ENCODE measurements at places on chromosomes 2 and 18. TPM values are rescaled to one million over a fixed set of nuclear protein-coding genes. Genes with fewer than 3 reads are reported as not detected.

The LIMS2 gene
- total RNA-seq, result 15.6 TPM

The GLI2 gene
- 0.14 TPM for total RNA-seq

GRCh38 chr2:36376319-36376765 is 20.8 kb downstream of the CRIM1 start:
- H3K4me1 ChIP-seq, result peaks cover 13% of the 10 kb centered on the region
- H3K36me3 ChIP-seq, result no peaks in the 10 kb centered on the region
- H3K27me3 ChIP-seq, result no peaks in the 10 kb centered on the region
- no peak overlapping the region for H3K4me3 ChIP-seq
- no peak overlapping the region for H3K27ac ChIP-seq

GRCh38 chr2:53782676-53783075 is 4.1 kb downstream of the ASB3 start:
- no peak overlapping the region for H3K27ac ChIP-seq
- no peak overlapping the region for H3K4me3 ChIP-seq
- peaks cover 16% of the 10 kb centered on the region for H3K4me1 ChIP-seq
- H3K36me3 ChIP-seq, result no peaks in the 10 kb centered on the region

The ANKRD62 gene
- total RNA-seq, result under 0.01 TPM

DNA sequence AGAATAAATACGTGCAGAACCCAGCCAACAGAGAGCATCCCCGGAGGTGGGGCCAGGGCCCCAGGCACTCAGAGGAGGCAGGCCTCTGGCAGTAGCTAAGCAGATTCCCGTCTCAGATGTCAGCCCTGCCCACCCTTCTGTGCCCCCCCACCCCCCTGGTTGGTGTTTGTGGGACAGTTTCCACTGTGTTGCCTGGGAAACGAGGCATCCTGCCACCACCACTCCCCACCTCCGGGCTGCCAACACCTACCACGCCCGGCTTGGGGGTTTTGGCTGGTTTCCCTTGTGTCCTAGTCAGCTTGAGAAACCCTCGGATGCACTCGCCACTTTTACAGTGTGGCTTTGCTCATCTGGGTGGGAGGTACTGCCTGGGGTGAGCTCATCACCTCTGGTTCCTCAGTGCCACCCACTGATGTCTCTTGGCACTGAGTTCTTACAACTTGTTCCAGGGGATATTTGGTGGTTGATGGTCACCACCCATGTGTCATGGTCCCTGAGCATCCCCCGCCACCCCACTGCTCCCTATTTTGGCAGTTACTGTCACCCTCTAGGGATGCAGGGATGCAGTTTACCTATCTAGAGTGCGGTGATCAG is 72.4 kb upstream of the YWHAQ start:
- H3K4me3 ChIP-seq, result no peak overlapping the region
- no peak for DNase-seq
- no peaks in the 10 kb centered on the region for H3K27me3 ChIP-seq
- H3K27ac ChIP-seq, result no peak overlapping the region

The CRYGD gene
- not detected for total RNA-seq

The HSPE1 gene
- 88.2 TPM for total RNA-seq

DNA sequence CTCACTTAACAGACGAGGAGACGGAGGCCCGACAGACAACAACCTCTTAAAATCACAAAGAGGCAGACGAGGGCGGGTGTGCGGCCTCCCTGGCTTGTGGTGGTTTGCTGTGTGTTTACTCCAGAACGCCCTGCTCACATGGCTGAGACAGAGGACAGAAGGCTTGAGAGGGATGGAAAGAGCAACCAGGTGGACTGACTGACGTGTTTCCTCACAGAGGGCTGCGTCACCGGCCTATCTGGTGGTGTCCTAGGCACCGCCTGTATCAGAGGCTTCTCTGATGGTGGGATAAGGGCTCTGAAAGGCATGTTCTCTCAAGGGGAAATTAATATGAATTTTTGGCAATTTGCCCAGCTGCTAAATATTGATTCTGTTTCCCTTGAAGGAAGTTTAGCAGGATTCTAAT is 47.0 kb upstream of the RALBP1 start:
- DNase-seq, result no peak
- H3K27ac ChIP-seq, result no peak overlapping the region
- no peaks in the 10 kb centered on the region for H3K27me3 ChIP-seq
- no peaks in the 10 kb centered on the region for H3K4me1 ChIP-seq
- H3K4me3 ChIP-seq, result no peak overlapping the region

DNA sequence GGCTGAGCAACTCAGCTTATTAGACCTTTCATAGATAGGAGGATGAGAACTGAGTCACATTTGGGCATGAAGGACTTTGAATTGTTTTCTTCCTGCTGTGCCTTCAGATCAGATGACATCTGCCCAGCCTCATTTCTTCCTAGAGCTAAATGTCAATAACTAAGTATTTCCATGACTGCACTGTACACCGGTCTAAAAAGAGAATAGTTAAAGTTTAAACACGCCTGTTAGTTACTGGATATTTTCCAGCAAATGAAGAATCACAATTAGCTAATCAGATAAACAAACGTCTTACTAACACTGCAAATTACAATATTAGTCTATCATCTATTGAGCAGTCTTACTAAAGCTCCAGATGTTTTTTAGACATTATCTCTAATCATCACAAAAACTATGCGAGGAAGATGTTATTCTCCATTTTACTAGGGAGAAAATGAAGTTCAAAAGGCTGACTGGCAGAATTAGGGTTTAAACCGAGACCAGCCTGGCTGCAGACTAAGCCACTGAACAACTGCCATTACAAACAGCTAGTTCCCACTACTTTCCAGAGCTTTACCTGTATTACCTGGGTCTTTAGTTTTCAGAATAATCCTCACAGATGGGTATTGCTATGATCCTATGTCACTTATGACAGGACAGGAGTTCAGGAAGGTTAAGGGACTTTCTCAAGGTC is 69.4 kb upstream of the ZNF397 start:
- H3K4me1 ChIP-seq, result peaks cover 21% of the 10 kb centered on the region
- H3K36me3 ChIP-seq, result no peaks in the 10 kb centered on the region
- H3K4me3 ChIP-seq, result no peak overlapping the region
- H3K27ac ChIP-seq, result peak overlapping the region; percentile 72
- H3K27me3 ChIP-seq, result no peaks in the 10 kb centered on the region

The GAREM1 gene
- 7.5 TPM for total RNA-seq

DNA sequence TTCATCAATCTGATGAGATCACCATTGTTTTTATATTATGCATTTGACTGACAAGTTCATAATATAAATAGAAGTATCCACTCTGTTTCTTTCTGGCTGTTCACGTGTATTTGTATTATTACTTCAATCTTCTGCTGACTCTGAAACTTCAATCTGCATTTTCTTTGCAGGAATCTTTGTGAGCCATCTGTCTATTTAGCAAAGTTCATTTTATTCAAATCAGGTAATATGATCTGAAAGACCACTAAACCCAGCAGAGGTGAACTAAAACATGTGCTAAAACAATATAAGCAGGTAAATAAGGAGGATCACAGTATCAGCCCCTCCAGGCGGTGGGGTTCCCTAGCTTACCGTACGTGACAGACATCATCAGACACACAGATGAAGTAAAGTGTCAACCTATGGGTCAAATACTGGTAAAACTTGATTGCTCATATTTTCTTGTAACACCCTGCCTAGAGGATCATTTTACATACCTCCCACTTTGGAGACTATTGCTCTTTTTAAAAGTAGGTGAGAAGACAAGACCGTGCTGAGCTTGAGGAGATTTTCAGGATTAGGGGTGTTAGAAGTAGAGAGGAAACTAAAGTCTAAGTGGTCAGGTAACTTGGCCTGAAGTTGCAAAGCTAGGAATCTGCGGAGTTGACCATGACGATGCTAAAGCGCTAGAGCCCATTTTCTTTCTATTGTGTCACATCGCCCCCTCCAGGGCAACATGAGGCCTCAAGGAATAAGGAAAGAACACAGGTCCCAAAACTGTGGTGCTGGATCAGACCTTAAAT is 9.0 kb downstream of the DTNB start:
- DNase-seq, result peak; percentile 44
- no peaks in the 10 kb centered on the region for H3K4me1 ChIP-seq
- no peak overlapping the region for H3K4me3 ChIP-seq
- no peak overlapping the region for H3K27ac ChIP-seq

DNA sequence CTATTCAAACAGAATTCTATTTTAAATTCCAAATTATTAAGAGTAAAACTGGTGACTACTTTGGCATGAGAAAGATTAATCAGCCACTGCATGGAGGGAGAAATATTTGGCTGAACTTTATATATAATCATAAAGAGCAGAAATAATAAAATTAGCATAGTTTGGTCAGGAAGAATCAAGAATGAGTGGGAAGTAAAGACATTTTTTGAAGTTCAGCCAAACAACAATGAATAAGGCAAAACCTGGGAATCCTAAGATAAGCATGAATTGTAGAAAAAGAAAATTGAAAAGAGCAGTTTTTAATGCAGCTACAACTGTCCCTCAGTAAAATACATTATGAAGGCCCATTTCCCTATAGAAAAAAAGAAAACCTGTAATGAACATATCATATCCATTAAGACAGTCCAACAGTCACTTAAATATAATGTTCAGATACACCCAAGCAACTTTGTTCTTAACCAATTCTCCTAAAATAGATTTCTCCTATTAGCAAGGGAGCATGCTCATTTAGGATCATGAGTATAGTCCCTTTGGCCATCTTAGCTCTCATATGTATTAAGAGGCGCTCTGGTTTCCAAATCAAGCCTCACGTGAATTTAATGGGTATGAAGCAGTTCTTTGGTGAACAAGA is 6.5 kb downstream of the TMEM17 start:
- peaks cover 12% of the 10 kb centered on the region for H3K4me1 ChIP-seq
- no peak overlapping the region for H3K4me3 ChIP-seq
- H3K36me3 ChIP-seq, result no peaks in the 10 kb centered on the region
- H3K27me3 ChIP-seq, result no peaks in the 10 kb centered on the region
- H3K27ac ChIP-seq, result no peak overlapping the region

DNA sequence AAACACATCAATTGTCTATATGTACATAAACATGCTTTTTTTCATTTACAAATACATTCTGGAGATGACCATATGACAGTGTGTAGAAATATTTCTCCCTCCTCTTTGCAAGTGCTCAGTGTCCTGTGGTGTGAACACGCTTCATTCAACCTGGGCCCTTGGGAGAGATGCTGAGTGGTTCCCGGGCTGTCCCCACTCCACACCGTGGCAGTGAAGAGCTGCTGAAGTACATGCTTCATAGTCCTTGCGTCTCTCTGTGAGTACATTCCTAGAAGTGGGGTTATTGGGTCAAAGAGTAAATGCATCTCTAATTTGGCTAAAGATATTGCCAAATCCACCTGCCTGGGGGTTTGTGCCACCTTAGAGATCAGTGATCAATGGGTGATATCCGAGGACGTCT is 6.5 kb upstream of the GPR35 start:
- H3K4me1 ChIP-seq, result no peaks in the 10 kb centered on the region
- DNase-seq, result no peak
- H3K27me3 ChIP-seq, result no peaks in the 10 kb centered on the region
- no peaks in the 10 kb centered on the region for H3K36me3 ChIP-seq
- no peak overlapping the region for H3K27ac ChIP-seq

GRCh38 chr2:217438821-217439220 is 564.0 kb downstream of the TNS1 start:
- H3K27ac ChIP-seq, result no peak overlapping the region
- no peak overlapping the region for H3K4me3 ChIP-seq
- H3K36me3 ChIP-seq, result no peaks in the 10 kb centered on the region
- no peaks in the 10 kb centered on the region for H3K27me3 ChIP-seq

Measured in liver (tissue), 10 donors.